Lower leg skin (tissue), 4 donors: ENCODE measurements at places on chromosomes 7 and 10. TPM values are rescaled to one million over a fixed set of nuclear protein-coding genes. Genes with fewer than 3 reads are reported as not detected.

Gene SEMA3C
- total RNA-seq, result 53.0 TPM

Gene OR2A42
- total RNA-seq, result 0.59 TPM

Gene TACC2
- total RNA-seq, result 191 TPM

Gene SPOCK2
- 0.65 TPM for total RNA-seq

Gene CCL24
- not detected for total RNA-seq

Gene DLX6
- 0.59 TPM for total RNA-seq

Gene TNPO3
- 29.2 TPM for total RNA-seq

Gene PTPRZ1
- total RNA-seq, result 26.1 TPM

Gene OR13A1
- 0.10 TPM for total RNA-seq

Gene GCK
- total RNA-seq, result not detected

Gene RPEL1
- total RNA-seq, result not detected

Gene AKR1B15
- not detected for total RNA-seq

Gene NPSR1
- total RNA-seq, result not detected

Gene FAM24B
- 1.4 TPM for total RNA-seq

Gene LRRTM3
- total RNA-seq, result not detected

Gene SLC13A1
- total RNA-seq, result not detected

Gene PRSS37
- not detected for total RNA-seq

DNA sequence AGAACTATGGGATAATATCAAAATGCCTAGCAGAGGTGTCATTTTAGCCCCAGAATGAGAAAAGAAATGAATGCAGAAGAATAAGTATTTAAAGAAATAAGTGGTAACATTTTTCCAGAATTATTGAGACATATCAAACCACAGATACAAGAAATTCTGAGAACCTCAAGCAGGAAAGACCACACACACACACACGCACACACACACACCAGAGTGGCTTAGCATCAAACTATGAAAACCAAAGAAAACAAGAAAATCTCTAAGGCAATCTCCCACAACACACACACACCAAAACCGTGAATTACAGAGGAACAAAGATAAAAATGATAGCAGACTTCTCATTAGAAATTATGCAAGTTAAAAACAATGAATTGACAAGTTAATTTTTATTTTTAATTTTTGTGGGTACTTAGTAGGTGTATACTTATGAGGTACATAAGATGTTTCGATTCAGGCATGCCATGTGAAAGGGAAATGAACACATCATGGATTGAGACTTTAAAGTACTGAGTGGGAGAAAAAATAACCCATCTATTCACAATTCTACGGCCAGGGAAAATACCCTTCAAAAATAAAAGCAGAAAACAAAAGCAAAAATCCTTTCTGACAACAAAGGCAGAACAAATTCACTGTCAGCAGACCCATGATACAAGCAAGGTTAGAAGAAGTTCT is 14.6 kb downstream of the PPIF start:
- DNase-seq, result no peak

GRCh38 chr7:13457790-13458189 is 531.7 kb downstream of the ETV1 start:
- no peak for DNase-seq

GRCh38 chr10:36801660-36802059 is 323.7 kb upstream of the ANKRD30A start:
- no peak for DNase-seq

GRCh38 chr7:77447616-77448015 is 31.5 kb upstream of the GSAP start:
- no peak for DNase-seq

DNA sequence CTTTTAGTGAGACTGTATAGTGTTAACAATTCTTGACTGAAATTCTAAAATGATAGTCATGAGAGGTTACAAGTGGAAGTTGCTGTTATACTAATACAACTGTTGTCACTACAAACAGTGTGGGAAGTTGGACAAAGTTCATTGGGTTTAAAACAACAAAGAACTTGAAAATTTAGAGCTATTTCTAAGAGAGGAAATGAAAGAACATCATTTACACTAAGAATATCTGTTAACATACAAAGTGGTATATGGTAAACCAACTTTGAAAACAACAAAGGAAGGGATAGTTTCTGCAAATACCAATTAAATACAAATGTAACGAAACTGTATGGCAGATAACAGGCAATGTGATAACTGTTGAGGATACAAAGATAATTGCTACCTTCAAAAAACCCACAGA is 11.6 kb downstream of the MTPN start:
- no peak for DNase-seq

DNA sequence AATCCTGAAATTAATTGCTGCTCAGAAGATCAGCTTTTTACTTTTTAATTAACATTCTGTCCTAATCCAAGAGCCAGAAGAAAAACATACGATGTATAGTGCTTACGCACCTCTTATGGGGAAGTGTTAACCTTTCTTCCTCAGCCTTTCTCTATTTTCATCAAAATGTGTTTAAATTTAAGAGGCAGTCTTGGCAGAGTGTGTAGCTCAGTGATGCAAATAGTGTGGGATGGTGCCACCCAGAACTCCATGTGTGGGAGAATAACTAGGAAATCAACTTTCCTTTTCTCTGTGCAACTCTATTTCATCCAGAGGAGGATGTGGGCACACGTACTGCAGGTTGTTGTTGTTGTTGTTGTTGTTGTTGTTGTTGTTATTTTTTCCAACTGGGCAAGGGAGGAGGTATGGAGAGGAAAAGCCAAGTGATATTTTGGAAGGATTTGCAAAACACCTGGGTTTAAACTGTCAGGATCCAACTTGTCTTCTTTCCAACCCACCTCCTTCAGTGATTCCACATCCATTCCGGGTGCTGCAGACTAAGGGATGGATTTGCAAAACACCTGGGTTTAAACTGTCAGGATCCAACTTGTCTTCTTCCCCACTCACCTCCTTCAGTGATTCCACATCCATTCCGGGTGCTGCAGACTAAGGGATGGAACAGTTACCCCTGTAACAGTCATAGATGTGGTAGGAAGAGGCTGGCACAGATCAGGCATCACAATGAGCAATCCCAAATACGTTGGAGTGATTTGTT is 19.8 kb downstream of the ELMO1 start:
- no peak for DNase-seq

- no peak for DNase-seq
Measured at GRCh38 chr10:122267849-122268737, 3.0 kb upstream of the BTBD16 start.

DNA sequence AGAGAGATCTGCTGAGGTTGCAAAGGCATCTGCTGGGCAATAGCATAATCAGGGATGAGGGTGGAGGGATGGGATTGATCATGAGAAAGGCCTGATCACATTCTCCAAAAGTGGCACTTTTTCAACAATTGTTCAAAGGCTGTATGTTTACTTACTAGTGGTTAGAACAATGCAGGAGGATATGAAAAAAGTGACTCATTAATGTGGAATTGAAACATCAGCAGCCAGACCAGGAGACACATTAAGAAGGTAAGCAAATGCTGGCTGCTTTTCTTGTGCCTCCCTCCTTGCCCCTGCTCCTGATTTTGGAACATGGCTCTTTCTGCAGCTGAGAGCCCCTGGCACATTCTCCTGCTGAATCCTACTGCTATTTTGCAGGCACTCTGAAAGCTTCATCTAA is 63.5 kb downstream of the FAM204A start:
- DNase-seq, result no peak

DNA sequence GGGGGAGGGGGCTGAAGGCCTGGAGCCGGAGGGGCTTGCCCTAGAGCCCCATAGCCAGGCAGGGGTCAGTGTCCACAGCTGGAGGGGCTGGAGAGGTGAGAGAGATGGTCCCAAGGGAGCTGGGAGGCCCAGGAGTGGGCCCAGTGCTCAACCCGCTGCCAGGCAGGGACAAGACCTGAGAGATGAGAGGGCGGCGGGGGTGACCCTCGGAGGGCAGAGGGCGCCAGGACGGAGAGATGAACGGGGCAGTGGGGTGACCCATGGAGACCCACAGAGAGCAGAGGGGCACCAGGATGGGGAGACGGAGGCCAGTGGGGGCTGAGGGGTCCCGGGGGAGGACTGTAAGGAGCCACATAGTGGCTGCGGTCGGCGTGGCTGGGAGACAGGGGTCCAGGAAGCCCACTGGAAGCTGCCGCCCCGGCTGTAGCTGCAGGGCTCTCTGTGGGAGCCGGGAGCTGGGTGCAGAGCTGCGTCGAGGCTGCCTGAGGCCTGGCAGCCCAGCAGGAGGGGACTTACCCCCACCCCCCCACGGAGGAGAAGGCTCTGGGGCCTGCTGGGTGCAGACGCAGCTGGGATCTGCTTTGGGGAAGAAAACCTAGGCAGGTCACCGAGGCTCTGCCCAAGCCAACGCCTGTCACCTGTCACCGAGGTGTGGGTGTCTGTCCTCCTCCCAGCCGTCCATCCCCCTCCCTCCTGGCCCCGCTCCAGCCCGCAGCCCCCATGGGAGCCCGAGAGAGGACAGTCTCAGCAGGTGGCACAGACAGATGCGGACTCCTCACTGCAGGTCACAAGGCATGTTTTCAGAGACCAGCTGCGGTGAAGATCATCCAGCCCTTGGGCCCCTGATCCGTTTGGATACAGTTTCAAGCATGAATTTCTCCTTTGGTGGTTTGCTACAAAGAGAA is 25.1 kb downstream of the PWWP2B start:
- DNase-seq, result no peak

- DNase-seq, result no peak
Measured at GRCh38 chr7:13981070-13981469, 8.4 kb downstream of the ETV1 start.

GRCh38 chr7:88091988-88092675 is 127.7 kb downstream of the SRI start:
- no peak for DNase-seq

DNA sequence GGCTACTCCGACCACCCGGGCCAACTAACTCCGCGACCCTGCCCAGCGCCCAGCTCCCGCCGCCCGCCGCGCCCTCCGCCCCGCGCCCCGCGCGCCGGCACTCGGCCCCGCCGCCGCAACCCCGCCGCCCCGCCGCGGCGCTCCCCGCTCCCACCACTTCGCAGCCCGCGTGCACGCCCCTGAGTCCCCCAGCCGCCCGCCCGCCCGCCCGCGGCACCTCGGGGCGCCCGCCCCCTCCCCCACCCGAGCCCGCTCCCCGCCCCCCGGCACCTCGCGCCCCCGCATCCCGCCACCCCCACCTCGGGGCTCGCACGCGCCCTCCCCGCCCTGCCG is 598 bp downstream of the JAZF1 start:
- DNase-seq, result no peak

- DNase-seq, result no peak
Measured at GRCh38 chr7:105365541-105366534, 22.9 kb downstream of the SRPK2 start.

- no peak for DNase-seq
Measured at GRCh38 chr10:17330501-17330900, 102.5 kb downstream of the VIM start.

GRCh38 chr7:7653593-7654187 is 13.1 kb downstream of the UMAD1 start:
- no peak for DNase-seq

DNA sequence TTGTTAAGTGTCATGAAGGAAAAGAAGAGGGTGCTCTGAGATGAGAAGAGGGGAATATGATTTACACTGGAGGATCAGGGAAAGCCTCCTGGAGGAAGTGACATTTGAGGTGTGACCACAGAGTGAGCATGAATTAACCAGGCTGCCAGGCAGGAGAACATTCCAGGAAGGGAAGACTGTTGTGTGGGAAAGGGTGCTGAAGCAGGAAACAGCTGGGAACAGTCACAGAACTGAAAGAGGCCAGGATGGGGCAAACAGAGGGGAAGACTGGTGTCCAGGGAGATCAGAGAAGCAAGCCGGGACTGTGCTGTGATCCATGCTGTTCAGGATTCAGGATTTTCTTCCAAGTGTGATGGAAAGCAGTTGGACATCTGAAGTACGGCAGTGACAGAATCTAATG is 14.9 kb downstream of the HIPK2 start:
- DNase-seq, result peak; percentile 42

- DNase-seq, result no peak
Measured at GRCh38 chr7:68862736-68863135, 735.5 kb upstream of the AUTS2 start.

GRCh38 chr10:17781856-17782255 is 27.3 kb upstream of the MRC1 start:
- no peak for DNase-seq

- no peak for DNase-seq
Measured at GRCh38 chr7:110061387-110061786, 1029.5 kb upstream of the LRRN3 start.

DNA sequence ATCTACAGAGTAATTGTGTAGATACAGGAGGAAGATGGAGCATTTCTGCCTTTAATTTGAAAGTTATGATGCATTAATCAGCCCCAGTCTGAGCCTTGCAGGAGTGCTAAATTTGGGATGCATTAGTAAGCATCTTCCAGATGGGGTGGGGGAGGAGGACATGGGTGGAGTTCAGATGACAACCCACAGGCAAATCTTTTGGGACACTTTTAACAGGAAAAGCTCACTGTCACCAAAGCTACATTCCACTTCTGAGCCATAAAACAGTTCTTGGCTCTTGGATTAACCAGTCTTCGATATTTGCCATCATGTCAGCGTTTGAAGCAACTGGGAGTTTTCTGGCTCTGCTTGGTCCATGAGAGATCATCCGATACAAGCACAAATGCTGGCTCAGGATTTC is 121.1 kb downstream of the CXCL12 start:
- no peak for DNase-seq

- no peak for DNase-seq
Measured at GRCh38 chr10:129754211-129755050, 209.6 kb downstream of the EBF3 start.

DNA sequence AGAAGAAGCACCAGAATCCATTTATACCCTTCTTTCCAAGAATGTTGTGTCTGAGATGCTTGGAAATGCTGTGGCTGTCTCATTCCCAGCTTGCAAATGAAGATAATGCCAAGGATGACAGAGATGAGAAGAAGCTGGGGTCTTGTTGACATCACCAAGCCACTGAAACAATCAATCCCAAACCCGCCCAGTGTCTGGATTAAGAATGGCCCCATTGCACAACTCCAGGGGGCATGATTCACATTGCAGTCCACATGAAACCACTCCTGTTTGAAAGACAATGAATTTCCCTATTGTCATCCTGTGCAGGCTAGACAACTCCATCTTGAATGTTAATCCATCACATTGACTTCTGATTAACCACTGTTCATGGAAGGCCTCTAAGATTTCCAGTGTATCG is 28.6 kb downstream of the SORBS1 start:
- DNase-seq, result no peak

DNA sequence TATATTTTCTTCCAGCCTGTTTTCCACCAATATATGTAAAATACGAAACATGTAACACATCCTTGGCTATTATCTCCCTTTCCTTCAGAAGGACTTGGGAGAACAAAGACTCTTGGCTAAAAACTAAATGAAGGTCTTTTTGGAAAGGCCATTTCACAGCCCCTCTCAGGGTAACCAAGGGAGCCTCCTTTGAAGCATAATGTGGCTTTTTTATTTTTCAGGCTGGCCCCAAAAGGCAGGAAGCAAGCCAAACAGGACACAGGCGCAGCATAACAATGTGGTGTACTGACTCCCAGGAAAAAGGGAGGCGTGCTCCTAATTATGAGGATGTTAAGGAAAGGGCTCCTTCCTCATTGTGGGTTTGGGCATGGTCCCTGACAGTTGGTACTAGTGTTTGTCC is 30.3 kb upstream of the CCSER2 start:
- no peak for DNase-seq

- DNase-seq, result no peak
Measured at GRCh38 chr7:81114633-81115032, 195.8 kb upstream of the SEMA3C start.

GRCh38 chr10:33334805-33335550 is 511 bp upstream of the NRP1 start:
- DNase-seq, result peak; percentile 94
